ENCODE measurements at places on chromosomes 4 and X.

DNA sequence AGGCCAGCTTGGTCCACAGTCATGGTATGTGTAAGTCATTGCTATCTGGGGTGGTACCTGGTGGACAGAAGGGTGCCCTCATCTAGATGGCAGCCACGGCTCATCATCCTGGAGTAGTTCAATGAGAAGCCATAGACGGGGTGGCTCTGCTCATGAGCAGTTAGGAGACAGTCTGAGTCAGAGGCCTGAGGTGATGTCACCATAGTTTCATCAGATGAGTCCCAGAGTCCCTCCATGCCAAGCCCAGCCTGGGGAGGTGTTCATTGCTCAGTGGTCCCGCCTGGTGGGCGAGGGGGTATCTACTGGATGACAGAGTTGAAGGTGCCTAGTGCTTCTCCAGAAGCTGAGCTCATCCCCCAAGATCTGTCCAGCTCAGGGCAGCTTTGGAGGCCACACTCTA lies 49.8 kb downstream of the DLG3 start:
- DNase-seq: no peak

DNA sequence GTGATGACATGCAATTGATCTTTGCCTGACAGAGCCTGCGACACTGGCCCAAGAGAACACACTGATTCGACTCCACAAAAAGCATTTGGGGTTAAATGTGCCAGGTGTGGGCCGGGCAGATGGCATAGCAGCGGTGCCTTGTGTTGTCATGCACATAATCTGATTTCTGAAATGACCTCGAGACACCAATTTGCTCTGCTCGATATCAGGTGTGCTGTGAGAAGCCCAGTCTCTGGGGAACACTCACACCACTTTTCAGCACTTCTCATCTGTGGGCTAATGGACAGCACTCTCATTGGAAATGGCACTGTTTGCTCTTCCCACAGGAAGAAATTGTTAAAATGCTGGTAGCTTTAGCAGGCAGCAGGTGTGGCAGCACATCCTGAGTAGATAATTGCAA lies 738.3 kb upstream of the TENM3 start:
- no peak for DNase-seq

DNA sequence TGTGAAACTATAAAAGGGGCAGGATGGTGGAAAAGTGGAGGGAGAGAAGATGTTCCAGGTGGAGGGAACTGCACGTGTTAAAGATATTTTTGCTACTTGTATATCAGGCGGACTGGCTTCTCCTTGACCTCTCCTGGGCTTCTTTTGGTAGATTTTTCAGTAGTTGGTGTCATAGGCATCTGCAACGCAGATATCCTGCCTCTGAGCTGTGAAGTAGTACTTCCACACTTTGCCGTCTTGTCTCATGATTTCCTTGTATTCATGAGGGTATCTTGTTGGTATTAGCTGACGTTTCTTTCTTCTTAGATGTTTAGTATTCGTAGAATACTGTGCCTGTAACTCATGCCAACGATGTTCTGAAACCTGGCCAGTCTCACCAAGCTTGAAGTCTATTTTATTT lies 81.0 kb downstream of the WWC2 start:
- DNase-seq: no peak

DNA sequence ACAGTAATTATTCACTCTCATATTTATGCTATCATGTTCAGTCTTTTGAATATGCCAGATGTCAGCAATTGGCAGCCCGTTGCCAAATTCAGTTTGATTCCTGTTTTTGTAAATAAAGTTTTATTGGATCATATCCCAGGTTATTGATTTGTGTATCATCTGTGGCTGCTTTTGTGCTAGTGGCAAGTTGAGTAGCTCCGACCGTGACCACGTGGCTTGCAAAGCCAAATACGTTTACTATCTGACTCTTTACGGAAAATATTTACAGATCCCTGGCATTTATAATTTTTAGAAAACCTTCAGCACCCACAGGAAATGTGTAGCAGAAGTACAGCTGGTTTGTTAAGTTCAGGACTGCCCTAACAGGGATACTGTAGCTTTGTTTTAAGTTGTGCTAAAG lies 67.4 kb downstream of the VCX2 start:
- DNase-seq: no peak

GRCh38 chrX:44816367-44816766 lies 27.5 kb upstream of the DUSP21 start:
- no peak for DNase-seq

DNA sequence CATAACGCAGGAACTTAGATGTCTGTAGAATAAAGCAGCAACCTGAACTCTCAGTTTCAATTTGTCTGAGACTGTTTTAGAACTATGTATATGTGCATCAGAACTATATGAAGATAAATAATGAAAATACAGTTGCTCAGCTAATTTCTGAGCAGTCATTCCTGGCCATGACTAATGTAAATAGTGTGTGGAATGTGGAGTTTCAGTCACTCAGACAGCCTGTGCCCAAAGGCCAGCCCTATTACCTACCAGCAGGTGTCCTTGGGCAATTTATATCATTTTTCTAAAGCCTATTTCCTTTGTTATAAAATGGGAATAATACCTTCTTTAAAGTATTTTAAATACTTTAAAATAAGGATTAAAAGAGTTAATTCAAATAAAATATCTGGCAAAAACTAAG lies 56.0 kb upstream of the RELL1 start:
- DNase-seq: no peak

GRCh38 chr4:130591091-130591490 lies 1495.1 kb downstream of the C4orf33 start:
- no peak for DNase-seq

- DNase-seq: no peak
Observed at GRCh38 chr4:185713731-185714130, 98.3 kb downstream of the SORBS2 start.

GRCh38 chrX:150983521-150984168 lies 510 bp downstream of the HMGB3 start:
- DNase-seq: no peak

- no peak for DNase-seq
Observed at GRCh38 chr4:149465955-149466354, 349.7 kb downstream of the IQCM start.

GRCh38 chrX:42930951-42931350 lies 153.0 kb upstream of the PPP1R2C start:
- no peak for DNase-seq

GRCh38 chr4:169225812-169226211 lies 44.9 kb downstream of the SH3RF1 start:
- no peak for DNase-seq

GRCh38 chr4:7285244-7286094 lies 93.1 kb downstream of the SORCS2 start:
- no peak for DNase-seq

- no peak for DNase-seq
Observed at GRCh38 chrX:11528623-11529022, 137.1 kb downstream of the ARHGAP6 start.

All from HS-27A (cell line).